Muscle of leg (tissue), 16 donors: ENCODE measurements at places on chromosomes 7 and 10.
A peak's percentile ranks its signal among the peaks of the same experiment; 100 is the strongest.

GRCh38 chr10:108454793-108455192 lies 1290.3 kb upstream of the SORCS1 start:
- peak; percentile 93 for DNase-seq

DNA sequence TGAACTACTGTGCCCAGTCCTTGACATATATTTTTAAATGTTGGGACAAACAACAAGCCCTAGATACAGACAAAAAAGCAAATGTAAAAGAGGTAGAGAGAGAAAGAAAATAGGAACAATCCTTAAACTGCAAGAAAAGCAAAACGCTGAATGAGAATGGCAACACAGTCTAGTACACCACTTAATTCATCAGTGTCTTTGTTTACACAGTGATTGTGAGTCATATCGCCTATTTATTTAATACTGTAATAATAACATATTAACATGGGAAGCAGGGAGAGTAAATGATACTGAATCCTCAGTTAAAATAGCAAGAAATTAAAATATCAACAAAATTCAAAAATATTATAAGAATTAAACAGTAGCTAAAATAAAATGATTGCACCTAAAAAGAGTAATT lies 9.8 kb upstream of the LRRTM3 start:
- DNase-seq = no peak

- no peak for DNase-seq
These were observed 78.0 kb downstream of the PLXNA4 start for GRCh38 chr7:132498319-132498718.

GRCh38 chr10:64648915-64649314 lies 1127.7 kb downstream of the REEP3 start:
- peak; percentile 53 for DNase-seq

- DNase-seq = no peak
These were observed 59.4 kb downstream of the SHH start for GRCh38 chr7:155752756-155753445.

DNA sequence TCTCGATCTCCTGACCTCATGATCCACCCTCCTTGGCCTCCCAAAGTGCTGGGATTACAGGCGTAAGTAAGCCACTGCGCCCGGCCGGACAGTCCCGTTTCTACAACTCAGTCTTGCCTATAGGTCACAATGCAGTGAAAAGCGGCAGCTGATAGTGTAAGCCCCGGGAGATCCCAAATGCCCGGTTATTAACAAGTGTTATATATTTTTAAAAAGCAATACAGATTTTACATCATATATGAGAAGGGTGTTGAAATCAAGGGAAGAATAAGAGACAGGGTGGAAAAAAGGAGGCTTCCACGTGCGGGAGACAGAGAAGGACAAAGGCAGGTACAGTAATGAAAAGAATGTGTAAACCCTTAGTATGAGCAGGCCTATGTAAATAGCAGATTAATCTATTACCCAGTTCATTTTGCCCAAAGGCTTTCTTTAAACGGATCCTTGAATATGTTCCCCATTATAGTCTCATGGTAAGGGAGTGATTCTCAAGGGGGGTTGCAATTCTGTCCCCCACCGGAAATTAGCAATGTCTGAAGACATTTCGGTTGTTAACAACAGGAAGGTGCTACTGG lies 170.8 kb downstream of the PDE1C start:
- no peak for DNase-seq

GRCh38 chr7:46393142-46393541 lies 472.1 kb upstream of the IGFBP3 start:
- no peak for DNase-seq

DNA sequence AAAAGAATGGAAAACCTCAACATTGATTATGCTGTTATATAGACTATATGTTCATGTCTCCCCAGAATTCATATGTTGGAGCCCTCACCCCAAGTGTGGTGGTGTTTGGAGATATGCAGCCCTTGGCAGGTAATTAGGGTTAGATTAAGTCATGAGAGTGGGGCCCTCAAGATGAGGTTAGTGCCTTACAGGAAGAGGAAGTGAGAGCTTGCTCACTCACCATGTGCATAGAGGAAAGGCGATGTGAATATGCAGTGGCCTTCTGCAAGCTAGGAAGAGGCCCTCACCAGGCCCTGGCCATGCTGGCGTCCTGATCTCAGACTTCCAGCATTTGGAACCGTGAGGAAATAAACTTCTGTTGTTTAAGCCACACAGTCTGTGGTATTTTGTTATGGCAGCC lies 14.8 kb downstream of the ZNF33A start:
- no peak for DNase-seq

DNA sequence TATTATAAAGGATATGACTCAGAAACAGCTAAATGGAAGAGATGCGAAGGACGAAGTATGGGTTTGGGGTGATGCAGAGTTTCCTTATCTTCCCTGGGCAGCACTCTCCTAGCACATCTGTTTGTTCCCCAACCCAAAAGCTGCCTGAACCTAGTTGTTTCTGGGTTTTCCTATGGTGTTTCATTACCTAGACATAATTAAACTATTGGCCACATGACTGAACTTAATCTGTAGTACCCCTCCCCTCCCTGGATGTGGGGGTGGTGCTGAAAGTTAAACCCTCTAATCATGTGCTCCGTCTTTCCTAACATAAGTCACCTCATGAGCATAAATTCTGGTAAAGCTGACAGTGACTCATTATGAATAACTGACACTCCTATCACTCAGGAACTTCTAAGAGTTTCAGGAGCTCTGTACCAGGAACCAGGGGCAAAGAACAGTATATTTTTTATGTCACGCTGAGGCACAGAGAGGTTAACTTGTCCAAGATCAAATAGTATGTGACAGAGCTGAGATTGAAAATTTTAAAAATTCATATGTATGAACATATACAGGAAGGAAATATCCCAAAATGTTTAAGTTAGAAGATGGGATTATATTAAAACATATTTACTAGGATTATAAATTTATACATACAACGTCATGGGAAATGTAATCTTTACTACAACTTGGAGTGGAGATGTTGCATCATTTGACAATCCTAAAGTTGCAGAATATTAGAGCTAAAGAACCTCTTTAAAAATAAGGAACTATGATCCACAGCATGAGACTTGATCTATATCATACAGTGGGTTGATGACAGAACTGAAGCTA lies 4.8 kb downstream of the STRIP2 start:
- no peak for DNase-seq

DNA sequence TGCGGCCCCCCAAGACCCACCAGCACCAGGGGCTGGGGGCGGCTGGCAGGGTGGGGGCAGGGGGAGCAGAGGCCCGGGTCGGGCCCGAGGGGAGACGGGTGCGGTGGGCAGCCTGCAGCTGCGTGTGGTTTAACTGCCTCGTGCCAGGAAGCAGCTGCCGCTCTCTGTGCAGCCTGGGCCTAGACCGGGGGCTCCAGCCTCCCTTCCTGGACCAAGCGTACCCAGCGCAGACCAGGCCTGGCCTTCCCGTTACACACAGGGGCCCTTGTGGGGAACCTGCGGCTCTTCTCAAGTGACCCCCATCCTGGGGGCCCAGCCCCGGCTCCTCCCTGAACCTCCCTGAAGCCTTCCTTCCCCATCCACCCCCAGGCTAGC lies 6.6 kb upstream of the INTS1 start:
- DNase-seq = no peak

DNA sequence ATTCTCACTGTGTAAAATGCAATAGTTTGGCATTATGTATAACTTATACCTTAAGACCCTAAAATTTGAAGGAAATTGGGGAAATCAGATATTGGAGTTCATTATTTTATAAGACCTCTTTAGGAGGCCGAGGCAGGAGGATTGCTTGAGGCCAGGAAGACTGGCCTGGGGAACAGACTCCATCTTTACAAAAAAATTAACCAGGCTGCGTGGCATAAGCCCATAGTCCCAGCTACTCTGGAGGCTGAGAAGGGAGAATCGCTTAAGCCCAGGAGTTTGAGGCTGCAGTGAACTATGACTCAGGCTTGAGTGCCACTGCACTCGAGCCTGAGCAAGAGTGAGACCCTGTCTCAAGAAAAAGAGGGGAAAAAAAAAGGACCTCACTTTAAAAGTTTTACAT lies 14.0 kb upstream of the PBLD start:
- DNase-seq = no peak

DNA sequence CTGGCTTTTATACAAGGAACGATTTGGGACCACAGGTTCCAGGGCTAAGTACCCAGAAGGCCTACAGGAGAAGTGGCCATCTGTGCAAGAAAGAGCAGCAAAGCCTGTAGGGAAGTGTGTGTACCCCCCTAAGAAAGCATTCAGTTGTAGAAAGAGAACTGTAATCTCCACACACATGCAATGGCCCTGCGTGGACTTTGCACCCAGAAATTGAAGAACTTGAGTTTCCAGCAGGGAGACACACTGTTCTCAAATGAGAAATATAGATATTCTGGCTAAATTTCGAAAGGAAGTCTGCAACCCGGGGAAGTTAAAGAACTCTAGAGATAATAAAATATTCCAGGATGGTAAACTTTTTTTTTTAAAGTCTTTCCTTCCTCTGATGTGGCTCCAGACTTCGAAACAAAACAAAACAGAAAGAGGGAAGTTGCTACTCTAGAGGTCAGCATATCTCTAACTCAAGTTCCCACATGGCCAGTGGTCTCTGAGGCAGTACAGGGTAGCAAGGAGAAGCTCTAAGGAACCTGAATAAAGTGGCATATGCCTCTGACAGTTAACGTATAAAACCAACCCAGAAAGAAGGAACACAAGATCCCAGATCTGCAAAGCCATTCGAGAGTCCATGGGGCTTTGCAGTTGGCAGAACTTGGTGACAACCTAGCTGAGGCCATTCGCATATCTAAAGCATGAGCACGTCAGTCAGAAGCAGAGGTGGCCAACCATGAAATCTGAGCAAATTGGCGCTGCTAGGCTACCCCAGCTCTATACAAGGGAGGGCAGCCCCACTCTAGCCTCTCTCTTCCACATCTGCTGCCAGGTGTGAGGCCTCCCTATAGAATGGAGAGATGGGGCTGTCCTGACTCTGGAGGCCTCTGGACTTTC lies 56.6 kb downstream of the ELMO1 start:
- peak; percentile 67 for DNase-seq

DNA sequence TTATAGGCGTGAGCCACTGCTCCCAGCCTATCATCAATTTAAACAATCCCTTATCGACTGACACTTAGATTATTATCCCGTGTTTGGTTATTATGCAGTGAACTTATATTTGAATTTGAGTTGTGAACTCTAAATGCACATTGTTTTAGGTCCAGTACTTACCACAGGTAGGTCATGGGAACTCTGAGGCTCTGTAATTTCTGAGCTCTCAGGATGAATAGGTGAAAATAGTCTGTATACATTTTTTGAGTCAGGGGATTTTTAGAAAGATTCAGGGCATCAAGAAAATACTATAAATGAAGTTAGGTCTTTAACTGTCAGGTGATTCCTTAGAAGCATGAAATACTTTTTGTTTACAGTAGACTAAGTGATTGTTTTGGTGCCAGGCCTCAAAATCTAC lies 8.8 kb downstream of the CCDC136 start:
- DNase-seq = no peak

- DNase-seq = no peak
These were observed 277.6 kb upstream of the NRP1 start for GRCh38 chr10:33612116-33612515.

DNA sequence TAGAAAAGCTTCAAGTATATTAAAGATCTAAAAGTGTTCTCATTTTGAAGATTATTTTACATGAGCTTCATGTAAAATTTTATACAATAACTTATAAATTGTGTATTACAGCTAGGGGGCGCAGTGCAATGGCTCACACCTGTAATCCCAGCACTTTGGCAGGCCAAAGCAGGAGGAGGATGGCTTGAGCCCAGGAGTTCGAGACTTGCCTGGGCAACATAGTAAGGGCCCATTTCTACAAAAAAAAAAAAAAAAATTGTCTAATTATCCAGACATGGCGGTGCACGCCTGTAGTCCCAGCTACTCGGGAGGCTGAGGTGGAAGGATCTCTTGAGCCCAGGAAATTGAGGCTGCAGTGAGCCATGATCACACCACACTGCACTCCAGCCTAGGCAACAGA lies 16.6 kb downstream of the ACBD5 start:
- DNase-seq = peak; percentile 36
